ENCODE measurements at places on chromosomes 5 and 9.

GRCh38 chr5:37840053-37841034 is 503 bp upstream of the GDNF start:
- DNase-seq = peak; percentile 15

- no peak for DNase-seq
Measured at GRCh38 chr9:11500780-11501179, 888.0 kb upstream of the PTPRD start.

DNA sequence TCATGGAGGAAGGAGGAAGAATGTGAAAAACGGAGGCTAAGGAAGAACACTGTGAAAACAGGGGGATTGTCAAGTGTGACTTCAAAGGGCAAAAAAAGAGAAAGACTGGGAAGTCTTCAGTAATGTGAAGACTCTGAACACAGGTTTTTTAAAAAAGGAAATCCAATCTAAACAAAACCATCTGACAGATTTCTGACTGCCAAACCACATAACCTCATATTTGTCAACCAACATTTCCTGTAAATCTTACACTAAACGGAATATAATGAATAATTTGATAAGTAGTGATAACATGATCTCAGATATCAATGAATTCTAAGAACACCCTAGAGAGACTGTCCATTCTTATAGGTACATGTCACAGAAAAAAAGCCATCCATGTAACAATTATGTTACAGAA is 124.7 kb downstream of the FBN2 start:
- DNase-seq = no peak

GRCh38 chr9:21102305-21102704 is 24.6 kb upstream of the IFNB1 start:
- no peak for DNase-seq

DNA sequence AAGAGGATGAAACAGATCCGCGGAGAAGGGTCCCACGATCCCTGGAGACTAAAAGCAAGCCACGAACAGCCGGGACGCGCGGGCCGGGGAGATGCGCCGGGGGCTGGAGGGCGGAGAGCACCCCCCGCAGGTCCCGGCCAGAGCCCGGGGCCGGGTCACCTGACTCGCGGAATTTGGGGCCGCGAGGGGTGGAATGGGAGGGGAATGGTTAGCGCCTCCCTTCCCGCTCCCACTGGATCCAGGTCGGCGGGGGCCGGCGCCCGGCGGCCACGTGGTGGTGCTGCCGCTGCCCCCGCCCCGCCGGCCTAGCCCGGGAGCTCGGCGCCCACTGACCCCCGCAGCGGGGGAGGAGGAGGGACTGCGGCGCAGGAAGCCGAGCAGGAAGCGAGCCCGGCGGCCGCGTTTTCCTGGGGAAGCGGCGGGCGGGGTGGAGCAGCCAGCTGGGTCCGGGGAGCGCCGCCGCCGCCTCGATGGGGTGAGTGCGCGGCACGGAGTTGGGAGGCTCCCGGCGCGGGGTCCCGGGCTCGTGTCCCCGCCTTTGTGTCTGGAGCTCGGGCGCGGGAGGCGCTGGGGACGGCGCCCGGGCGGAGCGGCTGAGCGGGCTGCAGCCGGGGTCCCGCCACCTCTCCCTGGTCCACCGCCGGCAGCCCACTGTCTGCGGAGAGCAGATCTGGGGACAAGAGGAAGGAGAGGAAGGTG is at the start of gene RAI14:
Gene RAI14, plus strand, starts transcription at position 328 of the 699 bp plus-strand sequence. CDS start 30,592 bp downstream, outside the sequence.
- DNase-seq = peak; percentile 58

All from stimulated activated CD4-positive, alpha-beta T cell treated with anti-CD3 and anti-CD28 coated beads, Interleukin-15, amount 100 ng/mL, for 24 hours (primary cell).